ENCODE measurements at places on chromosomes 3 and 15.

DNA sequence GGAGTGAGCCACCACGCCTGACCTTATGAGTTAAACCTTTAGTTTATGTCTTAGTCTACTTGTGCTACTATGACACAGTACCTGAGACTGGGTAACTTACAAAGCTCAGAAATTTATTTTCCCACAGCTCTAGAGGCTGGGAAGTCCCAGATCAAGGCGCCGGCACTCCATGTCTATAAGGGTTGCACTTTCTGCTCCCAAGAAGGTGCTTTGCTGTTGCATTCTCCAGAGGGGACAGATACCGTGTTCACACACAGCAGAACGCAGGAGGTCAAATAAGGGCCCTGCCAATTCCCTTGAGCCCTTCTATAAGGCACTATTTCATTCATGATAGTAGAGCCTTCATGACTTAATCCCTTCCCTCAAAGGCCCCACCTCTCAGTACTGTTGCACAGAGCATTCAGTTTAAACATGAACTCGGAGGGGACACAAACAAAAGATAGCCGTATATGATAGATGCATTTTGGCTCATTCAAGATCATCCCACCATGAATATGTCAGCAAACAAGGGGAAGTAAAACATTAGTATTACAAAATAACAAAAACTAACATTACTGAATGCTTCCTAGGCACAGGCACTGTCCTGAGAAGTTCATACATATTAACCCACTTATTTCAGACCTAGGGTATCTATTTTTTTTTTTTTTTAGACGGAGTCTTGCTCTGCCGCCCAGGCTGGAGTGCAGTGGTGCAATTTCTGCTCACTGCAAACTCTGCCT lies 26.5 kb downstream of the PLA1A start:
- no peak for DNase-seq

GRCh38 chr3:128123156-128123537 lies 465 bp downstream of the RUVBL1 start:
- DNase-seq: peak; percentile 50

GRCh38 chr3:185176750-185177359 lies 24.0 kb upstream of the C3orf70 start:
- DNase-seq: peak; percentile 39

GRCh38 chr3:76264911-76265310 lies 479.6 kb upstream of the ZNF717 start:
- DNase-seq: no peak

DNA sequence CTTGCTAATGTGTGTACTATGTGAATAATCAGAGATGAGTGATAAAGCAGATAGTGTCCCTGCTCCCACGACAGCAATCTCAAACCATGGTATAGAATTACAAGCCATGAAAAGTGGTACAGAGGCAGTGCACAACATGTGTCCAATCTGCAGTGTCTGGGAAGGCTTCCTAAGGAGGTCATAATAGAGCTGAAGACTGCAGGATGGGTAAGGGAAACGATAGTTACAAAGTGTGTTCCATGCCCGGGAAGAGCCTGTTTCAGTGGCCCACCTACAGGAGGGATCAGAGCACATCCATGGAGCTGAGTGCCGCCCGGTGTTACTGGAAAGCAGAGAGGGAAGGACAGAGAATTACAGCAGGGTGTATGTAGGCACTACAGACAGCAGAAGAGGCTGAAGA lies 48.9 kb downstream of the PAK2 start:
- DNase-seq: no peak

- DNase-seq: no peak
These were observed 70.4 kb downstream of the ARPP21 start for GRCh38 chr3:35709691-35710090.

DNA sequence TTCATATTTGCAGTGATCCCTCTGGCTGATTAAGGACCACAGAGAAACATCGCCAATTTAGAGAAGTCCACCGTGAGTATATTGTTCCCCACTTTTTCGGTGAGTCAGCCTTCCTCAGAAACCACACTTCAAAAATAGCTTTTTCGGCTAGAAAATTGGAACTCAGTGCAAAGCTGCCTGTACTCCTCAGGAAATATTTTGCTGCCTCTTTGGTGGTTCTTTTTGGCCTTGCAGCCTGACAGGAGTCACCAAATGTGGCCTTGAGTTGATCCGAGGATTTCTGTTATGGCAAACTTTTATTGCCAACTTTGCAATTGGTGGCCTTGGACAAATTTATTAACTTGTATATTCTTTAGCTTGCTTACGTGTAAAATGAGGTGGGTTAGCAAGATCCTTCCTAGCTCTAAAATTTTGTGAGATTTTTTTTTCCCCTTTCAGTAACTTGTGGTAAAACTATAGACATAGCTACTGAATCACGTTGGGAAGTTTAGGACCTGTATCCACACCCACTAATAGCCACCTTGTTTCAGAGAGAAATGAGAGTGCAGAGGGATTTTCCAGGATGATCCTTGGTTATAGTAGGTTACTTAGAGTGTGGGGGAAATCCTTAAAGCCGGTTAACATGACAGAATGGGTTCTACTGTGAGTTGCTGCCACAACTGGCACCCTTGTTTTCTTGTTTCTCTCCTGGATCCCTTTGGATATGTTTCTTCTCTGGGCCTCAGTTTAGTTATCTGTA lies 9.9 kb downstream of the ARL6IP5 start:
- no peak for DNase-seq

DNA sequence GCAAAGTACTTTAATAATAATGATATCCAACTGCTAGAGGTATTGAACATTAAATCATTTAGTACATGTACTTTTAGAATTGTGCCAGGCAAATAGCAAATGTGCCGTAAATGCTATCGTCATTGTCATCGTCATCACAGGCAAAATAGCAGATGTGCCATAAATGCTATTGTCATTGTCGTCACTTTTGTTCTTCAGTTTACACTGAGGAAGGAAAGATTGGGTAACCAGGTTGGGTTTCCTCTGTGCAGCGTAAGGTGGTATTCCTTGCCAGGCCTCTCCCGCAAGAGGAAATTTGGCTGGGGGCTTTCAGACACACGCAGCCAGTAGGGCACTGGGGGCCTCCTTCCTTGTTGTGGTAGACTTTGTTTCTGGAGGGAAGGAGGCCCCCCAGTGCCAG lies 26.4 kb downstream of the ABHD17C start:
- no peak for DNase-seq

DNA sequence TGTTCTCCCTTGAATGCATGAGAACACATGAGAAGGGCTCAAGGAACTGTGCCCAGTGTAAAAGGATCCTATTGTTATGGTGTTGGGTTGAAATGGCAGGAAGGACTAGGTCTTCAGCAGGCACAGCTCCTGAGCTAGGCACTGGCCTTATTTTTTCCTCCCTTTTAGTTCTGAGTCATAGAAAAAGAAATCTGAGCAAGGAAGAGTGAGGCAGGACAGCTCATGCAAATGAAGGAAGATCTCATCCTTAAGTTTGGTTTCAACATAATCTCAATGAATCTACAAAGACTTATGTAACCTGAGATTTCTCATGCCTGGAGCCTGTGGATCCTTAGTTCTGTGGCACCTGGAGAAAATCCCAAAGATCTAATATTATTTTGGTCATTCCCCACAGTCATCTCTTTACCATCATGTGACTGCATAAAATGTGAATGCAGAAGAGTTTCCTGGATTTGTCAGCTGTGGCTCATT lies 188.6 kb upstream of the TBL1XR1 start:
- DNase-seq: no peak

DNA sequence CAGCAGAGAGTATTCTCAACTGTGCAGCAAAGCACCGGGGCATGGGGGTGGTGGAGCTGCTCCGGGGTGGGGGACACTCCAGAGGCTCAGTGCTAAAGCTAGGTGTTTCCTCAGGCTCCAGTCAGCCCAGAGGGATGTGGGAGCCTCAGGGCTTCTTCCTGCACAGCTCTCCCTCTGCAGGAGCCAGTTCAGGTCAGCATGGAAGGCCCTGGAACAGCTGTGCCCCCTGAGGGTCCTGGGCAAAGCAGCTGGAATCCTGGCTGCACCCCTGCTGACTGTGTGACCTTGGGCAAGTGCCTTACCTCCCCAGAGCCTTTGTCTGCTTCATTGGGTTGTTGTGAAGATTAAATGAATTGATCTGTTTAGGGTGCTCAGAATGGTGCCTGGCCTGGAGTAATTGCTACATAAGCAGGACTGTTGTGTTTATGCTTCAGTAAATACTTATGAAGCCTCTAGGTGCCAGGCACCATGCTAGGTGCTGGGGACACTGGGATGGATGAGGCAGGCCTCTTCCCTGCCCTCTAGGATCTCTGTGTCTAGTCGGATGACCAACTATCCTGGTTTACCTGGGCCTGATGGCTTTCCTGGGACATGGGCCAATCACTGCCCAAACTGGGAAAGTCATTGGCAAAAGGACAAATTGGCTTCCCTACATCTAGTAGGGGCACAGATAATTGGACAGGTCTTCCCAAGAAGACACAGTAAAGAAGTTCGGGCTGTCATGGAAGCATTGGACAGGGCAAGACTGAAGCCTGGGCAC lies 64.2 kb upstream of the LCTL start:
- DNase-seq: no peak

GRCh38 chr3:51720292-51721061 lies 13.6 kb downstream of the GRM2 start:
- no peak for DNase-seq

DNA sequence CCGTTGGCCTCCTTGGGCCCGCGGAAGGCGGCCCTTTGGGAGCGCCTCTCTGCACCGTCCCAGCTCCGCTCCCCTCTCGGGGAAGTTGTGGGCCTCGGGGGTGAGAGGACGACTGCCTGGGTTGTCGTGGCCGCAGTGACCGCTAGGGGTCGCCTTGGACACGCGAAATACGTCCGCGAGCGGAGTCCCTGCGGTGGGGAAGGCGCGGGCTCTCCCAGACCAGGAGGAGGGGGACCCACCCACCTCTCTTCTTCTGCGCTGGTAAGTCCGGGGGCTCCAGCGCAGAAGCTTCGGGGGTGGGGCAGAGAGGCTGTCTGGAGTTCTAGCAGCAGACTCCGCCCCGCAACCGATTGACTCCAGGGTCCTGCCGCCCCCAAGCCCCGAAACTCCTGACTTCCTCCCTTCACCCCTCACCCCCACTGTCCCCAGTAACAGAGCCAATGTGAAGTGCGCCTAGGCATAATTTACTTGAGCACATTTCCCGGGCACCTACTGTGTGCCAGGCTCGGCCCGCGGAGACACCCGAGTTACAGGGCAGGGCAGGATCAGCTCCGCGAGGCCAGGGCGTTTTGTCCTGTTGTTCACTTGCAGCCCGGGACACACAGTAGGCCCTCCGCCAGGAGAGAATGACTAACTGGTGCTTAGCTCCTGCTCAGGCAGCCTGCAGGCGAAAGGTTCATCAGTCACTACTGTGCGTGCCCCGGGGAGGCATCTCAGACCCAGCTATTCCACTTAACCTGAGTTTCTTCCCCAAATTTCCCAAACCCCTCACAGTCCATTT lies 32.8 kb downstream of the DNASE1L3 start:
- DNase-seq: peak; percentile 96

GRCh38 chr3:42733501-42734262 lies 31.1 kb upstream of the HHATL start:
- no peak for DNase-seq

GRCh38 chr3:46561951-46562350 lies 4.2 kb downstream of the LRRC2 start:
- no peak for DNase-seq

DNA sequence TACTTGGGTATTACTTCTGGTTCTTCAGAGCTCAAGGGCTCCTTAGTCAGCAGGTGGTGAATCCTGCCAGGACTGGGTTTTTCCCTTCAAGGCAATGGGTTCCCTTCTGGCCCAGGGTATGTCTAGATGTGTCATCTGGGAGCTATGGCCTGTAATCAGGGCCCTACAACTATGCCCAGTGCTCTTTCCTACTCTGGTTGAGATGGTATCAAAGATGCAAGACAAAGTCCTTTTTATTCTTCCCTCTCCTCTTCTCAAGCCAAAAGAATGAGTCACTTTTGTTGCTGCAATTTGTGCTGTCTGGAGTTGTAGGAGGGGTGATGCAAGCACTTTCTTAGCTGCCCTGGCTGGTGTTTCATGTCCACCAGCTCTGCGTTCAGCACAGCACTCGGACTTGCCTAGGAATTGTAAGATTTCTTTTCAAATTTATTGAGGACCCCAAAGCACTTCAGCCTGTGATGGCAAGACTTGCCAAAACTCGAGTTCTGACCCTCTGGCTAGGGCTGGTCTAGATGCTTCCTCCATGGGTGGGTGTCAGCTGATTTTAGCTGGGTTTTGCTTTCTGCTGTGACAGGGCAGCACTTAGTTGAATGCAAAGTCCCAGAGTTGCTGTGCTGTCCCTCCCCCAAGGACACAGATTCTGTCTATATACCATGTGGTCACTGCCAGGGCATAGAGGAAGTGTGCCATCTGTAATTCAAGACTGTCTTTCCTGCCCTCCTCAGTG lies 129.2 kb upstream of the CBLB start:
- DNase-seq: no peak

- DNase-seq: no peak
These were observed 36.0 kb downstream of the MNS1 start for GRCh38 chr15:56428821-56429458.

DNA sequence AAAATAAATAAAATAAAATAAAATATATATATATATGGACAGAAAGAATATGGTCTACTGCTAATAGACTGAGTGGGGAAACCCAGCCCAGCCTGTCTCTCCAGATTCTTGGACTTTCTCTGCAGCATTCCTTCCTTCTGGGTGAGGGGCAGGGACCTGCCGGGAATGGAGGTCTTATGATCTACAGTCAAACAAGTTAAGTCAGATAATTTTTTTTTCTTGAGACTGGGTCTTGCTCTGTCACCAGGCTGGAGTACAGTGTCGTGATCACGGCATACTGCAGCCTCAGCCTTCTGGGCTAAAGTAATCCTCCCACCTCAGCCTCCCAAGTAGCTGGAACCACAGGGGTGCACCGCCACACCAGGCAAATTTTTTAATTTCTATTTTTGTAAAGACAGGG lies 33.5 kb upstream of the ZNF774 start:
- DNase-seq: no peak

DNA sequence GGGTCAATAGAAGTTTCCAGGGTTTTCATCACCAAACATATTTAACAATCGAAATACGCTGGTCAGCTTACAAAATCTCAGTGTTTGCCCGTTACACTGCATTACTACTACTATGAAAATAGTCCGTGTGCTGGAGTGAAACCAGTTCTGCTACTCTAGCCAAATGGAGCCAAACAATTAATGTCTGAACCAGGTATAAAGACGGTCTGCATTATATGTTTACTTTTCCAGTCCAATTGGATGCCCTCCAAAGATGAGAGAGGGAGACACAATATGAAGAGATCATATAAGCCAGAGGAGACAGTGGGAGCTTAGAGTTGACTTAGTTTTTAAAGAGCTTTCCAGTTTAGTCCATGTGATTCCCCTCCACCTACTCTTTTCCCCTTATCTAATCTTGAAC lies 6.3 kb upstream of the DUT start:
- DNase-seq: no peak

DNA sequence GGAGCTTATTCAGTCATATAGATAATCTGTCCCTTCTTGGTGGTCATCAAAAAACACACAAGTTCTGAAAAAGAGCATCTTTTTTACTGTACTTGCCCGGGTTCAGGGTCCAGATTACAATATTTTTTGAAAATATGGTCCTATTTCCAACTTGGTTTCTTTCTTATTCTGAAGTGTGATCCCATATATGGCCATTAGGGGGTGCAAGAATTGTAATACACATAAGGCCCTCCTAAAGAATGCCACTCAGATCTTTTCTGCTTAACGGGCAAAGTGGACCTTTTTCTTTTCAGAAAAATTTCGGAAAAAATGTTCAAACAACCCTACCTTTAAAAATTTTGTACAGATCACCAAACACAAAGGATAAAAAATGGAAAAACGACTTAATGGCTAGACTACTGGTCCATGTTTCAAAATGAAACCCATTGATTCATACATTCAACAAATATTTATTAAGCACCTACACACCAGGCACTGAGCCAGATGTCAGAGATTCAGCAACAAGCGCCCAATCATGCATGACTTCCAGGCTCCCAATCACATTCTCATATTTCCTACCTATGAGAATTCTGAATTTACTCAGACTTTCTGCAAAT lies 102.0 kb upstream of the MYRIP start:
- DNase-seq: no peak
